ENCODE measurements at places on chromosomes 3 and 15. TPM values are rescaled to one million over a fixed set of nuclear protein-coding genes. Genes with fewer than 3 reads are reported as not detected.

Gene GATA2
- total RNA-seq, result 1.7 TPM

Gene AGBL1
- total RNA-seq, result not detected

Gene LTK
- total RNA-seq, result not detected

Gene TMEM40
- total RNA-seq, result not detected

Gene IL17RD
- total RNA-seq, result 2.3 TPM

Gene MCTP2
- 2.2 TPM for total RNA-seq

Gene SH2D7
- not detected for total RNA-seq

Gene MST1R
- total RNA-seq, result 3.1 TPM

Gene TM4SF18
- 2.2 TPM for total RNA-seq

Gene LRRC34
- total RNA-seq, result 1.9 TPM

Gene CELF6
- total RNA-seq, result not detected

Gene CP
- 1.0 TPM for total RNA-seq

Gene ENTPD3
- total RNA-seq, result not detected

Gene ECE2
- not detected for total RNA-seq

Gene LRRC3B
- total RNA-seq, result not detected

Gene C3orf20
- not detected for total RNA-seq

Gene LMAN1L
- not detected for total RNA-seq

Gene CCDC13
- 1.8 TPM for total RNA-seq
